Calu3 (cell line): ENCODE measurements at places on chromosomes 13 and 19. TPM values are rescaled to one million over a fixed set of nuclear protein-coding genes. Genes with fewer than 3 reads are reported as not detected.

APOC4 gene
- total RNA-seq: not detected in 2 replicates

KLK4 gene
- not detected in 2 replicates for total RNA-seq

CEACAM3 gene
- total RNA-seq: not detected in 2 replicates

DNA sequence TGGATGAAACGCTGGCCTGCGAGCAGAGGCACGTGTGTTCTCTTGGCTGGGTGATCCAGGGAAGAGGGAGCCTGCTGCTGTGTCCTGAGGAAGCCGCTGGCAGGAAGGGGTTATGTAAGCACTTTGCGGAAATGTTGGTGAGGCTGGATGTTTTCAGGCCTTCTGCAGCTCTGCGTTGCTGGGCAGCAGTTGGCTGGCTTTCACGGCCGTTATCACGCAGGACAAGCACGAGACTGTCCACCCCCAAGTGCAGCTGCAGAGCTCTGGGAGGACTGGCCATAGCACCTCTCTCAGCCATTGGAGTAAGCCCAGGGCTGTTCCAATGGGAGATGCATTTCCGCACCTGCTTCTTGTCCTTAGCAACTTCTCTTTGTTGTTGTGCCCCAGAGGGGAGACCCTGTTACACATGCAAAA is 146.9 kb upstream of the SOX21 start:
- no peak for DNase-seq

DNA sequence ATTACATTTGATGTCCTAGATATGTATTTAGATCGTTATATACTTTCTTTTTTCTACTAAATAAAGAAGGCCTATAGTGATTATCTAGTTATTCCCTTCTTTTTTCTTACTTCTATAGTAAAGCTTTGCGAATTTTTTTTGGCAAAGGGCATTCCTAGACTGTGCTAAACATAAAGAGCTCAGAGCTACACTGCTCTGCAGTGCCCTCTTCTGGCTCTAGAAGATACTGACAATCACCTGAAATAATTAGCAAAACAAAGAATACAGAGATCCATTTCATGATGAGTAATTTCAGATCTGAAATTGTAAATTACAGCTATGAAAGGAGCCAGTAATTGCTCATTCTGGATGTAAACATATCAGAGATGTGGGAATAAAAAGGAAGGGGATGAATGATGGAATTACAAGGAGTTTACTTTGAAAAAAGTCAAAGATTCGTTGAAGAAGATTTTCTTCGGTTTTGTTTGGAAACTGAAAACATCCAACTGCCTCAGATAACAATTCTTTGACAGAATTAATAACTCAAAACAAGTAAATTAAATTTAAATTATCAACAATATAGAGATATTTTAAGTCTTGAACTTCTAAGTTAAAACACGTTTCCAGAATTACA is 288.5 kb downstream of the NALCN start:
- DNase-seq: no peak

DNA sequence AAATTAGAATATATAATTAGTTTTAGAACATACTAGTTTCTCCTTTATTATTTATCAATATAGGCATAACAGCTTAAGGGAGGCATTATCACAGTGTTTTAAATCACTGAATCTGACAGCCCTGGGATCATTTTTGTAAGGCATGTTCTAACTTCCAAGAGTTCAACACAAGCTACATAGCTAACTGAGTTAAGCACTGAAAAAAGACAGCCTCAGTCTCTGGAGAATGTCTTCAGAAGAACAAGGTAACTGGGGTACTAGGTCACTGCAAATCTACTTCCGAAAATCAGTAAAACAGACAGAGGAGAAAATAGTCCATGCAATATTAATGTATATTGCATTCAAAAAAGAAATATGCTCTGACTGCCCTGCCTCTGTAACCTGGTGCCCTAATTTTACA is 502.1 kb downstream of the RFC3 start:
- DNase-seq: no peak
